ENCODE measurements at places on chromosomes 4 and X. TPM values are rescaled to one million over a fixed set of nuclear protein-coding genes. Genes with fewer than 3 reads are reported as not detected.

- no peak overlapping the region for H3K27ac ChIP-seq
- H3K27me3 ChIP-seq = no peaks in the 10 kb centered on the region
- H3K4me1 ChIP-seq = no peaks in the 10 kb centered on the region
- no peak overlapping the region for H3K4me3 ChIP-seq
- H3K36me3 ChIP-seq = no peaks in the 10 kb centered on the region
These were observed 204.9 kb downstream of the SMARCA1 start for GRCh38 chrX:129318375-129318774.

- H3K27ac ChIP-seq = no peak overlapping the region
- no peaks in the 10 kb centered on the region for H3K4me1 ChIP-seq
- H3K27me3 ChIP-seq = no peaks in the 10 kb centered on the region
These were observed 70.2 kb upstream of the ADGRL3 start for GRCh38 chr4:61129971-61130370.

GRCh38 chrX:19742826-19743225 is 144.6 kb downstream of the SH3KBP1 start:
- no peak for DNase-seq
- H3K4me1 ChIP-seq = no peaks in the 10 kb centered on the region
- no peaks in the 10 kb centered on the region for H3K36me3 ChIP-seq

The ARL9 gene
- 0.83 TPM for total RNA-seq

GRCh38 chr4:109562457-109563239 is 2.6 kb downstream of the MCUB start:
- H3K4me3 ChIP-seq = no peak overlapping the region
- no peak overlapping the region for H3K27ac ChIP-seq
- H3K36me3 ChIP-seq = no peaks in the 10 kb centered on the region
- H3K4me1 ChIP-seq = no peaks in the 10 kb centered on the region
- no peak for DNase-seq

DNA sequence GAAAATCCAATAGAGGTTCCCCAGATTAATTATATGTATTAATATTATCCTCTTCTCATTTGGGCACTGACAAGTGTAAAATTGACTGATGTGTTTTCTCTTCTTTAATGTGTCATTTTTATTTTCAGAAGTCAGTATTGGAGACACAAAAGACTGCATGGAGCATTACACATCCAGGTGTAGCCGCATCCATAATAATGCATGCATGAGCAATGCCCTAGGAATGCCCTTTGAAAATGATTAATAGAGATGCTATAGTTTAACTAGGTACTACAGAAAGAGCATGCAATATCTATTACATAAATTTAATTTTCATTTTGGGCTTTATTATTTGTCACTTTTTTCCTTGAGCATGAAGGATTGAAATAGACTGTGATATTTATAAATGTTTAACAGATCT is 509.9 kb downstream of the SPOCK3 start:
- no peak for DNase-seq
- H3K4me1 ChIP-seq = no peaks in the 10 kb centered on the region
- no peaks in the 10 kb centered on the region for H3K27me3 ChIP-seq
- no peaks in the 10 kb centered on the region for H3K36me3 ChIP-seq
- no peak overlapping the region for H3K27ac ChIP-seq

GRCh38 chr4:135015771-135016170 is 814.2 kb upstream of the PABPC4L start:
- H3K4me3 ChIP-seq = no peak overlapping the region
- H3K4me1 ChIP-seq = no peaks in the 10 kb centered on the region
- H3K27me3 ChIP-seq = no peaks in the 10 kb centered on the region
- no peaks in the 10 kb centered on the region for H3K36me3 ChIP-seq
- H3K27ac ChIP-seq = no peak overlapping the region
- DNase-seq = no peak

The LRIT3 gene
- under 0.01 TPM for total RNA-seq

GRCh38 chrX:11753668-11754067 is 4.4 kb upstream of the MSL3 start:
- no peak for DNase-seq
- no peaks in the 10 kb centered on the region for H3K27me3 ChIP-seq
- no peaks in the 10 kb centered on the region for H3K36me3 ChIP-seq
- no peak overlapping the region for H3K4me3 ChIP-seq
- H3K27ac ChIP-seq = no peak overlapping the region
- H3K4me1 ChIP-seq = no peaks in the 10 kb centered on the region

DNA sequence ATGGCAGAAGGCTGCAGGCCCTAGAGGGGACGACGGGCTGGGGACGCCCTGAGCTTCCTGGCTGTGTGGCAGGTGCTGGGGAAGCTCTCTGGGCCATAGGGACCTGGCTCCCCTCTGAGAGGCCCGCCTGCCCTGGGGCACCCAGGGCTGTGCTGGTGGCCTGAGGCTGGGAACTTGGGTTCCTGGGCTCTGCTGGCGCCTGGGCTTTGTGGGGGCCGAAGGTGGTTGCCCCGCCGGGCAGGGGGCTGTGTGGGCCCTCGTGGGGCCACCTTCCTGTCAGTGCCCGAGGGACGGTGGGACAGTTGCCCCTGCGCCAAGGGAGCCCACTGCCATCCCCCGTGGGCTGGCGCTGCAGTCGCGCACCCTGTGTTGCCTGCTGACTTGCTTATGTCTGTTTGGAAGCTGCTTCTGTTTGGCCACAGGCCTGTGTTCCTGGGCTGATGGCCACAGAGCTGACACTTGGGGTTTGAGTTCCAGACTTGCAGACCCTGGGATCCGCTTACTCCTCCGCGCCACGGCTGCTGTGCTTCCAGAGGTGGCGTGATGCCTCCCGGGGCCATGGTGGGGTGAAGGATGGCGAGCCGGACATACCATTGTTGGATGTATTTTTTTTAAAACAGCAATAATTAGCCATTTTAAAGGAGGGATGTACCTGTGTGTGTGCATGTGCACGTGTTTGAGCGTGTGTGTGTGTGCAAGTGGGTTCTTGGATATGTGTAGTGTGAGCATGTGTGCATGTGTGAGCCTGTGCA is 8.5 kb downstream of the NAT8L start:
- H3K36me3 ChIP-seq = no peaks in the 10 kb centered on the region
- H3K27me3 ChIP-seq = no peaks in the 10 kb centered on the region
- no peaks in the 10 kb centered on the region for H3K4me1 ChIP-seq
- no peak overlapping the region for H3K4me3 ChIP-seq
- H3K27ac ChIP-seq = no peak overlapping the region

GRCh38 chrX:17464194-17464593 is 89.2 kb downstream of the NHS start:
- H3K4me3 ChIP-seq = no peak overlapping the region
- no peak overlapping the region for H3K27ac ChIP-seq
- no peaks in the 10 kb centered on the region for H3K4me1 ChIP-seq

- H3K4me1 ChIP-seq = no peaks in the 10 kb centered on the region
- H3K4me3 ChIP-seq = no peak overlapping the region
- DNase-seq = no peak
- no peaks in the 10 kb centered on the region for H3K36me3 ChIP-seq
- no peaks in the 10 kb centered on the region for H3K27me3 ChIP-seq
These were observed 1389.4 kb downstream of the C4orf33 start for GRCh38 chr4:130485371-130485770.

The OTC gene
- total RNA-seq = not detected

DNA sequence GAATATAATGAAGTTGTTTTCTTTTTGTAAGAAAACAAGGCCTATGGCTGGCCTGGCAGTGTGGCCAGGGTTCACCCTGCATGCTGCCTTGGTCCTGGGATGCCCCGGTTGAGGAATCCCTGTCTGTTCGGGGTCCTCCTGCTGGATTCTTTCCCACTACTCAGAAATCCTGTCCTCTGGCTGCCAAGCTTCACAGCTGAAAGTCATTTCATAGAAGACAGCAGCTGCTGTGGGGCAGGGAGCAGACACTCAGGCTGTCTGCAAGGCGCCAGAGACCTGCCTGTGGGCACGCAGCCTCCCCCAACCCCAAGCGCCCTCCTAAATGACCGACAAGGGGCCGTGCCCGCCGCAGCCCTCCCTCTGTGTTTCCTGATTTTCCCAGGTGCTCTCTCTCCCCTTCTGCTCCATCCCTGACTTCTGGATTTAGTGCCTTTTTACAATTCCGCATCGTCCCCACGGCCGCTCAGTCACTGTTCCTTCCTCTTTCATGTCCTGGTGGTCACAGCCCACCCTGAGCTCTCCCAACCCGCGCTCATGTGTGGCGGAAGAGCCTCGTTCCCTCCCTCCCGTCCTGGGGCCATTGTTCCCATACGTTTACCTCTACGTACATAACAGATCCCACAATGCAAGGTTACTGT is 27.5 kb downstream of the ZFYVE28 start:
- H3K27me3 ChIP-seq = no peaks in the 10 kb centered on the region
- no peaks in the 10 kb centered on the region for H3K36me3 ChIP-seq
- DNase-seq = no peak
- no peak overlapping the region for H3K4me3 ChIP-seq
- H3K27ac ChIP-seq = no peak overlapping the region

The DIPK2B gene
- not detected for total RNA-seq

- H3K27ac ChIP-seq = no peak overlapping the region
- no peaks in the 10 kb centered on the region for H3K36me3 ChIP-seq
- peak; percentile 42 for DNase-seq
- no peaks in the 10 kb centered on the region for H3K4me1 ChIP-seq
- no peak overlapping the region for H3K4me3 ChIP-seq
These were observed 819.2 kb downstream of the PCDH18 start for GRCh38 chr4:136713140-136713539.

The ARR3 gene
- not detected for total RNA-seq

DNA sequence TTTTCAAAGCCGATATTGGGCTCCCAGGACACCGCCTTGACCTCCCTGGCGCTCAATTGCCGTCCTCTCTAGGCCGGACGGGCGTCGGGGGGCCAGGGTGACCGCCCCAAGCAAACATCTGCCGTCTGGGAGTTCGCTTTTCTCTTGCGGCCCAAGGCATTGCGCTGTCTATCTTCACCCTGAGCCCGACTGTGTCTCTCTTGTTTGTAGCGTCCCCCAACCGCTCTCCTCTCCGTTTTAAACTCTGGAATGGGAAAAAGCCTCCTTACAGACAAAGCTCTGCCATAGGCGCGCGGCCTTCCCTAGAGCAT is 551 bp upstream of the ARX start:
- no peaks in the 10 kb centered on the region for H3K4me1 ChIP-seq
- H3K4me3 ChIP-seq = no peak overlapping the region
- no peaks in the 10 kb centered on the region for H3K36me3 ChIP-seq
- peaks cover 63% of the 10 kb centered on the region for H3K27me3 ChIP-seq
- DNase-seq = no peak

GRCh38 chr4:88630756-88631155 is 38.5 kb downstream of the HERC3 start:
- DNase-seq = peak; percentile 78
- peaks cover 8% of the 10 kb centered on the region for H3K4me1 ChIP-seq
- no peak overlapping the region for H3K4me3 ChIP-seq
- H3K27me3 ChIP-seq = no peaks in the 10 kb centered on the region
- H3K27ac ChIP-seq = peak overlapping the region; percentile 77

DNA sequence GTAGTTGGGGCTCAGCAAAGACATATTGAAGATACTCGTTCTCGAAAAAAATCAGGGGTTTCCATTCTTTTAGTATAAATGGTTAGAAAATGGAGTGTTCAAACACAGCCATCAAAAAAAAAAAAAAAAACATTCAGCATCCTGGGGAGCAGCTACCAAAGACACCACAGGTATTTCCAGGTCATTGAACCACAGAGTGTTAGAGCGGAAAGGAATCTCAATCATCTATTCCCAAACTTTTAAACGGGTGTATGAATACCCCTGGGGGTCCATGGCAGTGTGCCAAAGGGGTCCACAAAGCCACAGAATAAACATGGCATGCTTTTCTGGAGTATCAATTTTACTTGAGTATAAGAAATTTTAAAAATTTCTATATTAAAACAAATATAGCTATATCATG is 6.9 kb upstream of the FGF16 start:
- H3K4me3 ChIP-seq = no peak overlapping the region
- H3K27me3 ChIP-seq = no peaks in the 10 kb centered on the region

The TMEM35A gene
- total RNA-seq = 11.6 TPM

DNA sequence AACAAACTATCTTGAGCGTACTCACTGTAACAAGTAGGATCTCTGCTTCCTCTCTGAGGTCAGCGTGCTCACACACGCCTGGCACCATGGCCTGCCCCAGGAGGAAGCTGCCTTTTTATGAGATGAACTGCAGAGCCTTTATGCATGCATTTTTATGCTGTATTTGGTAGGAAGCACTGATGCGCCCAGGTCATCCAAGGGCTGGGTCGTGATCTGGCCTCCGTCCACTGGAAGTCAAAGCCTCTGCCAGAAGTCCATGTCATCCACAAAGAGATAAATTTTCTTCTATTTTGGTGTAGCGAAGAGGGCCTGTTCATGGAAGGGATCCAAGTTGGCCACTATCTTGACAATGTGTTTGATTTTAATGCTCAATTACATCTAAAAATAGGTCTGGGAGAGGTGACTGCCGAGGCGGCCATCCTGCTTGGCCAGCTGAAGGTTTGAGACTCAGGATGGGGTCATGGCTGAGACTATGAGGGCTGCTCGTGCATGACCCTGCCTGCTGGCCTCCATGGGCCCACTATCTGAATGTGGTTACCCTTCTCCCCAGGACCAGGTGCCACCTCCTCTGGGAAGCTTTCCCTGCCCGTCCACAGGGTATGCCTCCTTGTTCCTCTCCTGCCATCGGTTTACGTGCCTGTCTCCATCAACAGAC is 50.3 kb downstream of the HTRA3 start:
- H3K36me3 ChIP-seq = no peaks in the 10 kb centered on the region
- no peaks in the 10 kb centered on the region for H3K27me3 ChIP-seq
- DNase-seq = peak; percentile 20
- H3K27ac ChIP-seq = no peak overlapping the region

- H3K27ac ChIP-seq = no peak overlapping the region
- no peaks in the 10 kb centered on the region for H3K27me3 ChIP-seq
- no peak overlapping the region for H3K4me3 ChIP-seq
- H3K36me3 ChIP-seq = no peaks in the 10 kb centered on the region
- no peaks in the 10 kb centered on the region for H3K4me1 ChIP-seq
These were observed 31.0 kb upstream of the FAT4 start for GRCh38 chr4:125283707-125284279.

The G6PD gene
- total RNA-seq = 86.2 TPM

GRCh38 chr4:118767109-118767508 is 68.8 kb downstream of the SEC24D start:
- peaks cover 8% of the 10 kb centered on the region for H3K4me1 ChIP-seq
- peaks cover 14% of the 10 kb centered on the region for H3K36me3 ChIP-seq
- H3K4me3 ChIP-seq = no peak overlapping the region

GRCh38 chr4:23547096-23547495 is 342.8 kb downstream of the PPARGC1A start:
- H3K27ac ChIP-seq = no peak overlapping the region
- DNase-seq = no peak
- no peaks in the 10 kb centered on the region for H3K4me1 ChIP-seq
- no peaks in the 10 kb centered on the region for H3K36me3 ChIP-seq
- no peak overlapping the region for H3K4me3 ChIP-seq

DNA sequence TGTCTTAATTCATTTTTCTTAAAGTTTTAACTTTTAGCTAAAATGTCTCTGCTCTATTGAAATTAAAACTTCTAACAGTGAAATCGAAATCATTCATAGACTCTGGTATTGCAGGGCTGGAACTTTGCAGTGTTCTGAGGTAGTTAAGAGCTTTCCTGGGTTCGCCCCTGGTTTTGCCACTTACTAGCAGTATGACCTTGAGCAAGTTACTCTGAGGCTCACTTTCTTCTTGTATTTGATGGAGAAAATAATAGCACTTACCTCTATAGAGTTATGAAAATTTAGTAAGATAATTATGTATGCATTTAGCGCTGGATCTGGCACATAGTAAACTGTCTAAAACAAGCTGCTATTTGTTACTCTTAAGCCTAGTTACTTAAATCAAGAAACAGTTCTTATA is 1.7 kb downstream of the SLAIN2 start:
- H3K27ac ChIP-seq = no peak overlapping the region
- no peaks in the 10 kb centered on the region for H3K36me3 ChIP-seq
- no peak for DNase-seq
- peaks cover 13% of the 10 kb centered on the region for H3K4me1 ChIP-seq
- H3K4me3 ChIP-seq = peak overlapping the region; percentile 91
- H3K27me3 ChIP-seq = no peaks in the 10 kb centered on the region

The MTMR8 gene
- total RNA-seq = 1.0 TPM
